ENCODE measurements at places on chromosomes 7 and 10.

GRCh38 chr7:79897166-79897565 lies 237.5 kb upstream of the GNAI1 start:
- no peak for DNase-seq

DNA sequence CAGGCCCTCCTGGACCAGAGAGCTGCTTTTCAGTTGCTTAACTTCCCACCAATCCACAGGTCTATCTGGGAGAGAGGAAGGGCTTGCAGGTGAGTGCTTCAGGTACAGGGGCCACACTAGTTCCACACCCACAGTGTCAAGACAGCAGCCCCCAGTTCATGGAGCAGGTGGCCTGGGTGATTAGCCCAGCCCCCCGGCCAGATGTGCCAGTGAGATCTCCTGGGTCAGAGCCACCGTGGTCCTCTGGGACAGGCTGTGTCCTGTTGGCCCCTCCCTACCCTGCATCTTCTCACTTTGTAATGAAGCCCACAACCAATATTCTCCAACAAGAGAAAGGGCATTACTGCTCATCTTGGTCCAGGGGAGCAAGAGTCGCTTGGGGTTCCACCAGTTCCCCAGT lies 30.6 kb downstream of the DRGX start:
- no peak for DNase-seq

GRCh38 chr7:147513451-147513850 lies 1077.1 kb upstream of the C7orf33 start:
- no peak for DNase-seq

- no peak for DNase-seq
Measured at GRCh38 chr7:98281757-98282606, 496 bp downstream of the BRI3 start.

GRCh38 chr7:3705258-3705657 lies 404.2 kb downstream of the SDK1 start:
- no peak for DNase-seq

GRCh38 chr7:671415-672042 lies 55.0 kb upstream of the DNAAF5 start:
- no peak for DNase-seq

DNA sequence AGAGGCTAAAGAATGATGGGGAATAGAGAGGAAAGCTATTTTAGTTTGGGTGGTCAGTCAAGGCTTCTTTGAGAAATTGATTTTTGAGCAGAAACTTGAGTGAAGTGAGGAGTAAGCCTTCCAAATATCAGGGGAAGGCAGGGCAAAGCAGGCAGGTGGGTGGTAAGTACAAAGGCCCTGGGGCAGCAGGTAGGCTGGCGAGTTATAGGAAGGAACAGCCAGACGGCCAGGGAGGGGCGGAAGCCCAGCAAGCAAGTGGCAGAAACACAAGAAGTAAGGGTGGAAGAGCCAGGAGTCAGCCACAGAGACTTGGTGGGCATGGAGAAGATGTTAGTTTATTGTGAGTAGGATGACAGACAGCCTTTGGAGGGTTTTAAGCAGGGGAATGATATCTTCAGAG lies 34.9 kb downstream of the VWA2 start:
- DNase-seq, result no peak

- no peak for DNase-seq
Measured at GRCh38 chr7:116305485-116306408, 95.4 kb downstream of the TES start.

DNA sequence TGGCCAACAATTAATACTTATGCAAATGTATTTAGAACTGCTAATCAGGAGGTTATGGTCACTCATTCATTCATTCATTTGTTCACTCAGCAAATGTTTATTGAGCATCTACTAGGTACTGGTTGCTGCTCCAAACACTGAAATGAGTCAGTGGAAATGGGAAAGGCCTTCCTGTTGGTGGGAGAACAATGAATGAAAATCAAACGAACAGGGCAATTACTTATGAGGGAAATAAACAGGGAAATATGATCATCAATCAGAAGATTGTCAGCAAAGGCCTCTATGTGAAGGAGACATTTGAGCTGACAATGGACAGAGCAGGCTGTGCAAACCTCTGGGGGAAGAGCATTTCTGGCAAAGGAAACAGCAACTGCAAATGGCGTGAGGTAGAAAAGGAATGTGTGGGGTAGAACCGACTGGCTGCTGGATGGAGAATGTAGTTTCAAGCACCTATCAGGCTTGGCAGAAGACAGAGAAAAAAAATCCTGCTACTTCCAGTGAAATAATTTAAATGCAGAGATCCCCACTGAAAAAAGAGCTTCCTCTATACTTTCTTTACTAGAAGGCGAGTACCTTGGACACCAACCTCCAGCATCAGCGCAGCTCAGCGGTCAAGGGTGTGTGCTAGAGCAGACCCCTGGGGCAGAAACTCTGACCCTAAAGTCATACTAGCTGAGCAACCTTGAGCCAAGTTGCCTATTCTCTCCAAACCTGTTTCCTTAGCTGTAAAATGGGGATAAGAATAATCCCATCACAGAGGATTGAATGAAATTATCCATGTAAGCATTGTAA lies 108.8 kb upstream of the EEPD1 start:
- DNase-seq, result no peak

GRCh38 chr10:127406018-127406550 lies 143.0 kb upstream of the NPS start:
- no peak for DNase-seq

DNA sequence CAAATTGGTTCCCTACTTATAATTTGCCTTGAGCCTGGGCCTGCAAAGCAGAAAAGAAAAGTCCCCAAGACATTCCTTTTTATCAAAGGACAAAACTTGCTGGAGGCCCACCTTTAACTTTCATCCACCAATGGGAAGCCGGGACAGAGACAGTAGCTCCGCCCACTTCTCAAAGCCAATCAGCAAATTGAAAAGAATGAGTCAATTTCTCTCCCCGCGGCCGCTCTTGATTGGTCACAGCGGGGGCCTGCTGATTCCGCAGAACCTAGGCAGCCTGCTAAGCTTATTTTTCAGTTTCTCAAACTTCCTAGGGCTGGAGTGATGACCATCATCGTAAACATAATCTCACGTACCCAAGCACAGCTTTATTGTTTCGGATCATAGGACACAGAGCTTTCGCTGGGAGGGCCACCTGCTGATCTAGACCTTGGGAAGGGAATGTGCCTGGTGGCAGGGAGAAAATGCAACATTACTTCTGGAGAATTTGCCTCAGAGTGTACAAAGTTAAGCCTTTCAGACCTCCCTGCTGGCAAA lies at the start of gene SLC13A4:
SLC13A4 (minus strand) TSS at position 51 of the 534 bp plus-strand sequence. CDS start 690 bp downstream, outside the sequence.
- no peak for DNase-seq

GRCh38 chr10:79372871-79373270 lies 25.6 kb downstream of the PPIF start:
- DNase-seq, result no peak

GRCh38 chr10:31952066-31952465 lies 23.4 kb upstream of the ARHGAP12 start:
- no peak for DNase-seq

GRCh38 chr7:7681191-7681935 lies 37.0 kb downstream of the RPA3 start:
- peak; percentile 56 for DNase-seq

GRCh38 chr7:1033546-1034145 lies 10.7 kb upstream of the GPR146 start:
- DNase-seq, result peak; percentile 67

DNA sequence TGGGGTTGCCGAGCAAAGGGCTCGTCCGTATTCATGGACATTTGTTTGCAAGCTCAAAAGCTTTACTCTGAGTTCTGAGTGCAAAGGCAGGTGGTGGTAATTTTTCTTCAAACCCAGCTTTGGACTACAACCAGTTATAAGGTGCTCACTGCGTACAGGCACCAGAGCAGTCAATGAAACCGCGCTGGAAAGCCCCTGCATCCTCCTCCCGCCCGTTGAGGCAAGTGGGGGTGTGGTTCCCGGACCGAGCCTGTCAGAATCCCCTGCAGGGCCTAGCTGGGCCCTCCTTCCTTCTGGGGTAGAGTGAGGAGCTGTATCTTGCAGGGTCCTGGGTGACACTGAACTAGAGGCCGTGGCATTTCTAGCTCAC lies 22.3 kb downstream of the AMZ1 start:
- peak; percentile 54 for DNase-seq

DNA sequence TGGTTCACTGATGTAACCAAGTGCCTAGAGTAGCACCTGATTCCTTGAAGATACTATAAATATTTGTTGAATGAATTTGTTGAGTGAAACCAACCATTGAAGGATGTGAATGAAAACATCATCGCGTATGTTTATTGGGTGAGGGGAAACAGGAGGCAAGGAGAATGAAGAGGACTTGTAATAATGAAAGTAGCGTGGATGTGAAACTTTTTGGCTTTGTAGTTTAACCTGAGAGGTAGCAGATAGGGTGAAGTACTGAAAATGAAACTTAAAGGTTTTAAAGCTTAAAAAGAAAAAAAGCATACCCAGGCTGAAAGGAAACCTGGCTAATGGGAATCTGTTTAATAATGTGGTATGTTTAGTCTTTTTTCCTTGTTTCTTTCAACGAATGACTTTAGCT lies 5.2 kb downstream of the CCNY start:
- peak; percentile 24 for DNase-seq

GRCh38 chr10:100612601-100613595 lies 77.2 kb downstream of the HIF1AN start:
- DNase-seq, result no peak

DNA sequence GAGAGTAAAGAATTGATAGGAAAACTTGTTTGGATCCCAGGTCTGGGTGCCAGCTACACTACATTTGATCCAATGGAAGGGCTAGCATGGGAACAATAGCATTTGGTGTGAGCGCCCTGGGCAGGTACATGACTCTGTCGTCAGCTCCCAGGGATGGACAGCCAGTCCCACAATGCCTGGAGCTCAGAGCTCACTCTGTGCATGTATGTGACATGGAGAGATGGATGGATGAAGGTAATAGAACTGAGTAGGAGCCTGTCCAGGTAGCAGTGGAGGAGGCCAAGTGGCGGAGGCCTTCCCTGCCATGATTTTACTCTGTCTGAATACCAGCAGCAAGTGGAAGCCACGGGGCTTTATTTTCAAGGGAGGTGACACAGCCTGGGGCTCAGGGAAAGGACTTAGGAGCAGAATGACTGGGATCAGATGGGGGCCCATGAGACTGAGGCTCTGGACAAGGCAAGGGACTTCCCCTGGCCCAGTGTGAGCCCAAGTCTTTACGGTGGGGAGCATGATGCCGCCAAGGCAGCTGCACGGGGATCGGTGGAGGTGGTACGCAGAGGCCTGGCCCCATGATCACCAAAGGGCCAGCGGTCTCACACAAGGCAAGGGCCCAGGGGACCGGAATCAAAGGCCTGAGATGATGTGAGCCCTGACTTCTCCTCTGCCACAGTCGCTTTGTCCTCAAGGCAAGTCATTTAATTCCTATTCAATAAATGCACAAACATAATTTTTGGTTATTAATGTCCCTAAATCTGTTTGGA lies 5.9 kb downstream of the PTPRE start:
- DNase-seq, result no peak

- DNase-seq, result peak; percentile 31
Measured at GRCh38 chr7:45033261-45033930, 33.4 kb downstream of the CCM2 start.

DNA sequence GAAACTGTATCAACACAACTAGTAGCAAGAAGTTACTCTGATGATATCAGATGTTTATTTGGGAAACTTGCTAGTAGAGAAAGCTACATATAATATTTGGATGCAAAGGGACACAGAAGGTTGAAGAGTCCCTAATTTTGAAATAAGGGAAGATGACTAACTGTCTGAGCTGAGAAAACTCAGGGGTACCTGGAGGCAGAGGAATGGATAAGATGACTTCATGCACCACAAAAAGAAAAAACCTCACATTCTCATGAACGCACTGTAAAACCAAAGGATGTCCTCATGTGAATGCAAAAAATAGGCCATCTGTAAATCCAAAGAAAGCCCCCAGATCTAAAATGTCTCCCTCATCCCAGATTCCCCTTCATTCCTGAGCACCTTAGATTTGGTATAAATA lies 29.3 kb downstream of the PRSS2 start:
- peak; percentile 47 for DNase-seq

DNA sequence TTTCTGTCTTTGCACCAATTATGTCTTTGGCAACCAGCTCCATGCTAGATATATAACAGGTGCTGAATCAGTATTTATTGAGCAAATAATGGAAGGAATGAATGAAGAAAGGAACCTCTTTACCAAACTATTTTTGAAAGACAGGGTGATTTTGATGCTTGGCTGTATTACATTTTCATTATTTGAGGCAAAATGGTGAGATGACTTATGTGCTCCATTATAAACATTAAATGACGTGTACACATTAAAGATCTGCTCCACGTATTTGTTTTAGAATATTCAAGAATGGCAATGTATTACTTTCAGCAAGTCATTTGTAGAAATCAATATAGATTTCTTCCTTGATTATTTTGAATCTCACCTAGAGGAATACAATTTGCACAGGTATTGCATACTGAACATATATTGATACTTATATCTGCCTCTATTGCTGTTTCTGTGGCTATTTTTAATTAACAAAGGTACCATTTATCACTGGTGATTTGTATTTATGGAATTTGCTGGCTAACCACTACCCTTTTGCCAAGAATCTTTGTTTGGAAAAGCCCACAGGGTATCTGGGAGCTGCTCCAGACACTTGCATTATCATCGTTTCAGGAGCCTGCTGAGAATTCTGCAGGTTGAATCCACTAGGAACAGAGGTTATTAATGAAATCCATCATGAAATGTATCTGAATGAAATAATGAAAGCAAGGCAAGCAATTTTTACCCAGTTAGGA lies 92.2 kb downstream of the SEMA3C start:
- no peak for DNase-seq

DNA sequence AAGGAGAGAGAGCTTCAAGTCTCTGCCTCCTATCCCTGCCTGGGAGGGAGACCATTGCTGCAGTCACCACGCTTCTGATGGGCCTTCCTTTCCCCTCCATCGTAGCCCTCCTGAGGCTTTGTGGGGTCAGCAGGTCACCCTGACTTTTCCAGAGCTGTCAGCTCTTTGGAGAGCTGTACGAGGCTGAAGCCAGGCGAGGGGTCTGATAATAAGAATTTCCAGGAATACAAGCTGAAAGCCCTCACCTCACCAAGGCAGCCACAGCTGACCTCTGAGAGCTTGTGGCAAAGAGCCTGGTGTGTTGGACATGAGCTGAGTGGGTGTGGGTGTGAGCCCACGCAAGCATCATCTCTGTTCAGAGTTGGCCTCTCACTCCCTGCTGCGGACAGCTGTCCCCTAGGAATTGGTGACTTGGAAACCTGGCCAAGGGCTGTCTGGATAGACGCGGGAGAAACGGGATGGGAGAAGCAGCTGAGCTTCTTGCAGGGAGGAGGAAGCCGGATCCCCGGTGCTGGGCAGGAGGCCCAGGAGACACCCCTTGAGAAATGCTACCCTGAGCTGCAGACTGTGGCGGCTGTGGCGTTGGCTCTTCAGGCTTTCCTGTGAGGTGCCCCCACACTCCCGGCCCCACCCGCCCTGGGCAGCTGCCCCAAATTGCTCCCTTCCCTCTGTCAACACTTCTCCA lies 122.1 kb upstream of the BTBD16 start:
- DNase-seq, result no peak

DNA sequence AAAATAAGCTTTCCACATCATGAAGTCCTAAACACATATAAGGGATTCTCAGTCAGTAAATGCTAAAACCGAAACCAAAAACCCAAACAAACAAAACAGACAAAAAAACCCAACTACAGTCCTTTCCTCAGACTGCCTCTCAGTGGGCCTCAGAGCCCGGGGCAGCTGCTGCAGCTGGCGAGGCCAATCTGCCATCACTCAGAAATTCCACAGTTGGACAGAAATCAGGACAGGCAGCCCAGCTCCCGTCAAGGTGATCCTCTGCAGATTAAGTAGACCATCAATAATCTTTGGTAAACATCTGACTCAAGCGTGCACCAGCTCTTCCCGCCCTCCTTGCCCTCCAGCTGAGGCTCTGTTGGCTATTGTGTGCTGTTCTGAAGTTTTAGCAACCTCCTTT lies 142.2 kb downstream of the ATXN7L1 start:
- no peak for DNase-seq
